CD4-positive, alpha-beta T cell (primary cell): ENCODE measurements at places on chromosomes 6 and 20. TPM values are rescaled to one million over a fixed set of nuclear protein-coding genes. Genes with fewer than 3 reads are reported as not detected.

DNA sequence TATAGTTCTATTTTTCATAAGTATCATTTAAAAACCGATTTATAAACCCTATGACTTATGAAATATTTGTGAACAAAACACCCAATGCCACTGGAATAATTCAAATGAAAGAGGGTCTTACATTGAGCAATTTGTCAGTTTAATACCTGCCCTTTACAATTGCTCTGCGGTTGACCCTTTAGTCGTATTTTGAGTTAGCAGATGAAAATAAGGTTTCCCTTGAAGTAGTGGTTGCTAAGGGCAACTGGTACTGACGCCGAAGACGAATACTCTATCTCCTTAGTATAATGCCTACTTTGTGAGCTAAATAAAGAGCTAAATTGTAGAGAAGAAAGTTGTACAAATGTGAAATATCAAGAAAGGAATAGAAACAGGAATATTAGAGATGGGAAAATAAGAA lies 69.4 kb downstream of the KCNQ5 start:
- no peak for DNase-seq

- DNase-seq = no peak
Measured at GRCh38 chr6:94269256-94269655, 849.9 kb upstream of the EPHA7 start.

- DNase-seq = peak; percentile 38
Measured at GRCh38 chr6:109441069-109441816, 719 bp downstream of the SMPD2 start.

DNA sequence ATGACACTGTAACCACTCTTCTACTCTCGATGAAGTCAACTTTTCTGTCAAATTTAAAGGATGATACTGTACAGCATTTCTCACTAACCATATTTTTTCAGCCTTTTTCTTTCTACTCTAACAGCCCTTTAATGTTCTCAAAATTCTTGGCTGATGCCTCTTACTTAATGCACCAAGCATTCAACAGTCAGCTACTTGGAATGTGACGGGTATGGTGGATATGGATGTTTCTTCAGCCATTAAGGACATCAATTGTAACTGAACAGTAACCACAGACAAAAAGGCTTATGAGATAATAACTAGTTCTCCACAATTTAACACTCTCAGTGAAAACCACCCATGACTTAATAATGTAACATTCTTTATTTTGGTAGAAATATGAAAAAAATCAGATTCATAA lies 467.2 kb upstream of the ZNF337 start:
- DNase-seq = no peak

DNA sequence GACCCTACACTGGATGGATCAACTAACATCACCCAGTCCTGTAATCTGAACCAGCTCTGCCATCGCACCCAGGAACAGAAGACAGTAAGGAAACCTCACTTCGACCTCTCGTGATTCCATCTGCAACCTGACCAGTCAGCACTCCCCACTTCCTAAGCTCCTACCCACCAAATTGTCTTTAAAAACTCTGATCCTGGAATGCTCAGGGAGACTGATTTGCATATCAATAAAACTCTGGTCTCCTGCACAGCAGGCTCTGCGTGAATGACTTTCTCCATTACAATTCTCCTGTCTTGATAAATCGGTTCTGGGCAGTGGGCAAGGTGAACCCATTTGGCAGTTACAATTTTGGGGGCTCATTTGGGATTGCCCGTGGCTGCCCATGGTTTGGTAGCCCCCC lies 18.3 kb upstream of the AGPAT4 start:
- no peak for DNase-seq

DNA sequence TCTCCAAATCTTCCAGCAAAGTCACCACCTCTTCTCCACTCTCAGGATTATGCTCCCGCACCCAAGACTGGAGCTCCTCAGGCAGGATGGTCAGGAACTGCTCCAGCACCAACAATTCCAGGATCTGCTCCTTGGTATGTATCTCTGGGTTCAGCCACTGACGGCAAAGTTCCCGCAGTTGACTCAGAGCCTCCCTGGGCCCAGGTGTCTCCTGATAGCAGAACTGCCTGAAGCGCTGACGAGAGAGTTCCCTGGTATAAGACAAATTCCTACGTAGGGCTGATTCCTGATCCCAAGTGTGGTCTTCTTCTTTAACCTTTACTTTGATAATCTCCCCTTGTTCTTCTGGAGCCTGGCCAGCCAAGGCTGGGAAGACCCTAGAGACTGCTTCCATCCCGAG lies 60.6 kb downstream of the GPX5 start:
- DNase-seq = no peak

DNA sequence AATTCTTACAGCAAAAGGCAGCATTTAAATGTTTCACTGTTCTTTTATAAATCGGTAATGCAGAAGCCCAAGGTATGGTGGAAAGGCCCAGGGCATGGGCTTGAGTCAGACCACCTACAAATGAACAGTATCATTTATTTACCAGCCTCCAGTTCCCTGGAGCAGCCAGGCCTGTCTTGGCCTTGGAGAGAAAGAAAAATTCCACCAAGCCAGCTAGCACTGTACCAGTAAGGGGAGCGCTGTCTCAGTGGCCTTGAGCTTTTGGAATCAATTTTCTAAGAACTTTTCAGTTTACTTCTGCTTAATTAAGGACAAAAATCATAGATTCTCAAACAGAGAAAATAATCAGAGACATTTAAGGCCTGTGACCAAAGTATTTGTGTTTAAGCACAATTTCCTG lies 12.3 kb downstream of the NAPB start:
- DNase-seq = no peak

DNA sequence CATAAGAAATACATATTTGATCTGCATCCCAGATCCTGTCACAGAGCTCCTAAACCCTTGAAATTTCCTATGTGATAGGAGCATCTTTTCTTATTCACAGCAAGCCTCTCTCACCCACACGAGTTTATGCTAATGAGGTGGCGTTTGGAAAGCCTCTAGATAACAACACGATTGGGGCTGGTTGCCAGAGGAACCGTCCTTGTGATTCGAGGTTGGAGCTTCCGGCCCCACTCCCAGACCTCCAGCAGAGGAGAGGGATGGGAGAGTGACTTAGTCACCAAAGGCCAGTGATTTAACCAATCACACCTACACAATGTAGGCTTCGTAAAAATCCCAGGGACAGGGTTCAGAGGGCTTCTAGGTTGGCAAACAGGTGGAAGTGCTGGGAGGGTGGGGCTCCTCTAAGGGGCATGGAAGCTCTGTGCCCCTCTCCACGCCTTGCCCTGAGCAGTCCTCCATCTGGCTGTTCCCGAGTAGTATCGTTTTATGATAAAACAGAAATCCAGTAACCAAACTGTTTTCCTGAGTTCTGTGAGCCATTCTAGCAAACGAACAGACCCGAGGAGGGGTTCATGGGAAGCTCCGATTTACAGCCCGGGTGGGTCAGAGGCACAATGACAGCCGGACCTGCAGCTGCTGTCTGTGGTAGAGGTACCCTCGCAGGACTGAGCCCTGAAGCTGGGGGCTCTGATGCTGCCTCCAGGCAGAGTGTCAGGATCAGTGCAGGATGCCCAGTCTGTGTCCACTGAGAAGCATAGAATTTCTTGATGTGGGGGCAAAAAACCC lies 238.1 kb upstream of the ARID1B start:
- DNase-seq = no peak

GRCh38 chr6:30154709-30155519 lies 6.1 kb downstream of the TRIM10 start:
- no peak for DNase-seq

- no peak for DNase-seq
Measured at GRCh38 chr6:37559501-37559900, 59.8 kb upstream of the CCDC167 start.

DNA sequence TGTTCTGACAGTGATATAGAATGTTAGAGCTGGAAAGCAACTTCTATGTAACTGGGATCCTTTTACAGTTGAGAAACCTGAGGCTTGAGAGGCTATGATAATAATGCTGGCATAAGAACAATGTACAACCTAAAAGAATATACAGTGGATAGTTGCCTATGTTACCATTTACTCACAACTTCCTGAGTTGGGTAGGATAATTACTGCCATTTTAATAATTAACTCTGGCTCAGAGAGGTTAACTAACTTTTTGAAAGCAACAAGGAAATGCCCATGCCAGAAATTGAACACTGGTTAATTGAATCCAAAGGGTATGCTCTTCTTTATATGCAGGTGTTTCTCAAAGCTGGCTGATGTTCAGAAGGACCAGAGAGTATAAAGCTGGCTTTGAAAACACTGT lies 530.7 kb upstream of the MAP3K7 start:
- DNase-seq = no peak

DNA sequence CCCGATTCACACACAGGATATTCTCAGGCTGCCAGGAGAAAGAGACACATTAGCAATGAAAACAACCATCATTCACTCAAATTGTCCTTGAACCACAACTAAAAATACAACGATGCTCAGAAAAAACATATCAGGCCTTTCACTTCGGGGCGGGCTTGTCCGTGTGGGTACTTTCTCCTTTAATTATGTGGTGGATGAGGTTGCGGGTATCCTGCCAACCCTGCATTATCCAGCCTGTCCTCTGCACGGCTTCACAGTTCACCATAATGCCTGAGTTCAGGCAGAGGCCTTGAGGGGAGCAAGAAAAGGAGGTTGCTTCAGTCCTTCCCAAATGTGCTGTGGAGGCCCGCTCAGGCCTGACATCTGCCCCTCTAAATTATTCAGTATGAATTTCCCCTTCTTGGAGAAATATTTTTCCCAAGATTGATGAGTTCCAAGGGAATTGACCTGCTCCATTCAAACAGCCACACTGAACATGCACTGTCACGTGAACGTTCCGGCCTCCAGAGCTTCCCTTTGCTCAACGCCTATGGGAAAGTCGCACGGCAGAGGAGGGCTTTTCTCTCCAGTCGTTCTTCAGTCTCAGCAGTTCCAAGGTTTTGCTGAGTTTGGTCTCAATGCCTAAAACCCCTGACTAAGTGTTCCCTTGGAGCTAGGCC lies 70.3 kb downstream of the MYLK4 start:
- no peak for DNase-seq

DNA sequence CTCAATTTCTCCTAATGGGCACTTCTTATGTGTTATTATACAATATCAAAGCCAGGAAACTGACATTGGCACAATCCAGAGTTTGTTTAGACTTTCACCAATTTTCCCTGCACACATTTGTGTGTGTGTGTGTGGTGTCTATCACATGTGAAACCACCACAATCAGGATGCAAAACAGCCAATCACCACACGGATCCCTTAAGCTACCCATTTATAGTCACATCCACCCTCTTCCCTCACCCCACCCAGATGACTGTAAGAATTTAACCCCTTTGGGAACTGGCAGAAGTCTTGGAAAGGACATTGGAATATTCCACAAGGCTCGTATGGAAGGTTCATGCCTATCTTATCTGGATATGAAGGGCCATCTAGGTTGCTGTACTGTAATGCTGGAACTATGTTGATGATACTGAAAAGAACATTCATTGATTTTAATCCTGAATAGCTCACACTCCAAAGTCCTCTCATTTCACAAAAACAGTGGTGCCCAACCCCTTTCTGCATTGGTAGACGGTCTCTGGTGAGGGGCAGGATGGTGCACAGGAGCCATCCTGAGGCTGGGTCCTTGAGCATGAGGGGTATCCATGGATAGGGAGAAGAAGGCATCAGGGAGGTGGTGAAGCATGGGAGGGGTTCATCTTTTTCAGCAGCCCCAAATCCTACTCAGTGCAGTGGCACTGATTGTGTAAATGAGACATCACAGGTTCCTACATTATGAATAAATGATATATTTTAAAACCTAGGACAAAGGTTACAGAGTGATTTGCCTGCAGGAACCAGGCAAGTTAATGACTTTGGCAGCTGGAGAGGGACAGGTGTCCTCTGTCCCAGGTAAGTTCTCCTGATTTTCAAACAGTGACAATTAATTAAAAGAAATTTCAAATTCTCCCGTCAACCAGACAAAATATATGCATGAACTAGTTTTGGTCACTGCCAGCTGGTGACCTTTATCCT lies 12.1 kb upstream of the CTCFL start:
- no peak for DNase-seq

DNA sequence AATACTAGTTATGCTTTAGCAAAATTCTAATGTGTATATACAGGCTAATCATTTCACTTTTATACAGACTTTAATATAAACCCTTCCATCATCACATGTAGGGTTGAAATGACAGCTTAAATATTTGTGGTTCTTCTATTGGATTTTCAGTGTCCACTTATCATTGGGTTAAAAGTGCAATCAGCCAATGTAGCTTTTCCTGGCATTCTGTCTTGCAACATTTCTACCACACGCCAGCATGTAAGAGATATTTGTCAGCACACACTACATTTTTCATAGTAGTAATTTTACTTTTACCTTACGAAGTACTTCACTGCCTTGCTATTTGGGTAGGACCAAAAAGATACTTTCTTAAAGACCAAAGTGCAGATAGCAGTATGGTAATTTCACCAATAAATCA lies 252.0 kb downstream of the TBX18 start:
- no peak for DNase-seq

DNA sequence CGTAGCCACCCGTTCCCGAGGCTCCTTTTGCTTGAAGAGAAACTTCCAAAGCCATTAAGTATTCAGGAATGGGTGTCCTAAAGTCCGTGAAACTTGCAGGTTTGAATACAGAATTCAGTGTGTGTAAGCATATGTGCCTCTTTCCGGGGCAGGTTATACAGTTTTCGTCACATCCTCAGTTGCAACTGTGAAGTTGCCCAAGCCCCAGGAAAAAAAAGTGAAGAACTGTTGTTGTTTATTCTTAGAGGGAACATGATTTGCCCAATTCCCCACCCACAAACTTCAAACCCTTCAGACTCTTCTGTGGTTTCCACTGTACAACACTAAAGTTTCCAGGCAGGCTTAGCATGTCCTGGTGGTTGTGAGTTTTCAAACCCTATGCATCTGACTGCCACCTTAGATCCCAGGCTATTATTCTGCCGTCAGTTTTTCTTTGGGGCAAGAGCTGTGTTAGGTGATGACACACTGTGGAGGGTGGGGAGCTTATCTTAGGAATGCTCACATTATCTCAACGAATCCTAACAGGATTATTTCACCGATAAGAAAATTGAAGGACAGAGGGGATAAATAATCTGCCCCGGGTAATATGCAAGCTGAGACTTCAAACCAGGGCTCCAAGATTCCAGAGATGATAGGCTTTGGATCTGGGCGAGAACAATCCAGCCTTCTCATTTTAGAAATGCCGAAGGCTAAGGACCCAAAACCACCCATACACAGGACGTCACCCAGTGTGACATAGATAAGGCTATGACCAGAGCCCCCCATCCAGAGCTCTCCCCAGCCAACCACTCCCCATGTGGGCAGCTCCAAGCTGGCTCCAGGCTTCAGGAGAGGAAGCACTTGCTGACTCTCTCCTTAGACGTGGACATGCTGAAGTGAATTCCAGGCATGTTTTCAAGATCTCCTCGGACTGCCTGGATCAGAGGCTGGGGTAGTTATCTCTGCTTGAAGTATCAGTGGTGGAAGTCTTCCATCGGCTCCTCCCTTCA lies 81.7 kb upstream of the AFDN start:
- no peak for DNase-seq

DNA sequence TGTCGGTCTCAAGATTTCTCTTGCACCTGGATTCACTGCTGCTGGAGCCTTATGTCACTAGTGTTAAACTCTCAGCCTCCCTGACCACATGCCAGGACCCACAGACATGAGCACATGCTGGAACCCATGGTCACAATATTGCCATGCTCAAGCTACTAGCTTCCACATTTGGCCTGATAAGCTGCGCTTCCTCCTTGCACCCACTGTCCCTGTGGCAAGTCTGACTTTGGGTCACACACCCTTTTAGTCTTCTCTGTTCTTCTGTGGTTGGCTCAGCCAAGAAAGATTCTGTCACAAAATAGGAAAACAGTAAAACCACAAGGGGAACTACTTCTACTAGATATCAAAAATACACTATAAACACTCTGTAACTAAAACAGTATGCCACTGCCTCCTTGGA lies 68.9 kb upstream of the HDAC2 start:
- no peak for DNase-seq

Gene BPIFB1
- not detected for total RNA-seq

Gene TGM2
- 0.06 TPM for total RNA-seq

Gene OPN5
- not detected for total RNA-seq

Gene AFDN
- total RNA-seq = 10.2 TPM

Gene RSPO4
- 0.14 TPM for total RNA-seq
